ENCODE measurements at places on chromosomes 5 and 9. TPM values are rescaled to one million over a fixed set of nuclear protein-coding genes. Genes with fewer than 3 reads are reported as not detected.

Gene CYLC2
- not detected for total RNA-seq

Gene TMEM250
- total RNA-seq = 41.0 TPM

Gene GRXCR2
- total RNA-seq = not detected

Gene IRX4
- 9.0 TPM for total RNA-seq

Gene EDIL3
- total RNA-seq = 48.3 TPM

Gene DCAF12
- 27.0 TPM for total RNA-seq

Gene CNTLN
- 12.2 TPM for total RNA-seq

Gene STXBP1
- total RNA-seq = 37.1 TPM

Gene S1PR3
- 7.1 TPM for total RNA-seq

Gene ANKRD34B
- total RNA-seq = 3.6 TPM

Gene KLF9
- total RNA-seq = 0.82 TPM

Gene IL3
- not detected for total RNA-seq

Gene RNF208
- total RNA-seq = 14.8 TPM

Gene ENTREP1
- 21.1 TPM for total RNA-seq

Gene CCNI2
- 1.6 TPM for total RNA-seq

Gene MTMR12
- 37.2 TPM for total RNA-seq

Gene OR1N1
- total RNA-seq = not detected

Gene C9orf57
- total RNA-seq = not detected

Gene PHYHD1
- total RNA-seq = 20.0 TPM

Gene CCL27
- 1.0 TPM for total RNA-seq

Gene LMAN2
- 147 TPM for total RNA-seq

Gene RNF130
- 56.2 TPM for total RNA-seq

Gene GFPT2
- 136 TPM for total RNA-seq

Gene IFNE
- 0.14 TPM for total RNA-seq

Gene GAPT
- not detected for total RNA-seq

Gene ROPN1L
- not detected for total RNA-seq

Gene DBH
- 0.24 TPM for total RNA-seq
